ENCODE measurements at places on chromosomes 2 and 18. TPM values are rescaled to one million over a fixed set of nuclear protein-coding genes. Genes with fewer than 3 reads are reported as not detected.

The QPCT gene
- 17.5 TPM for total RNA-seq

The GDF7 gene
- total RNA-seq, result 0.03 TPM

The EFEMP1 gene
- 41.0 TPM for total RNA-seq

The CNTNAP5 gene
- total RNA-seq, result not detected

The CKAP2L gene
- 13.4 TPM for total RNA-seq

The SAG gene
- not detected for total RNA-seq

The PAPOLG gene
- 8.6 TPM for total RNA-seq

The NT5C1B gene
- not detected for total RNA-seq

The PRKAG3 gene
- not detected for total RNA-seq

The KCNE4 gene
- 0.93 TPM for total RNA-seq

The HOXD1 gene
- total RNA-seq, result 0.20 TPM

The SCYGR4 gene
- not detected for total RNA-seq

The NOSTRIN gene
- total RNA-seq, result 1.6 TPM

The NGEF gene
- total RNA-seq, result 19.1 TPM

The TEKT4 gene
- not detected for total RNA-seq

The BCL11A gene
- 0.06 TPM for total RNA-seq

The SERPINB3 gene
- 0.26 TPM for total RNA-seq

The MAL gene
- total RNA-seq, result not detected

The PDE11A gene
- 0.58 TPM for total RNA-seq

The NBAS gene
- total RNA-seq, result 16.5 TPM

The BAZ2B gene
- total RNA-seq, result 11.9 TPM

The CACNB4 gene
- total RNA-seq, result 0.14 TPM

The PLEKHA3 gene
- 18.9 TPM for total RNA-seq

The RAB27B gene
- 20.1 TPM for total RNA-seq

The CENPA gene
- 52.8 TPM for total RNA-seq

The SERPINB13 gene
- total RNA-seq, result not detected

The RNU2-63P gene
- total RNA-seq, result not detected

The CBLN2 gene
- total RNA-seq, result 0.05 TPM
